ENCODE measurements at places on chromosomes 1 and 21. TPM values are rescaled to one million over a fixed set of nuclear protein-coding genes. Genes with fewer than 3 reads are reported as not detected.

GRCh38 chr1:45272913-45273371 lies 53.8 kb upstream of the HPDL start:
- peak; percentile 75 for ATAC-seq

Gene CASZ1
- total RNA-seq, result 22.8 TPM

Gene NBPF4
- 0.08 TPM for total RNA-seq

DNA sequence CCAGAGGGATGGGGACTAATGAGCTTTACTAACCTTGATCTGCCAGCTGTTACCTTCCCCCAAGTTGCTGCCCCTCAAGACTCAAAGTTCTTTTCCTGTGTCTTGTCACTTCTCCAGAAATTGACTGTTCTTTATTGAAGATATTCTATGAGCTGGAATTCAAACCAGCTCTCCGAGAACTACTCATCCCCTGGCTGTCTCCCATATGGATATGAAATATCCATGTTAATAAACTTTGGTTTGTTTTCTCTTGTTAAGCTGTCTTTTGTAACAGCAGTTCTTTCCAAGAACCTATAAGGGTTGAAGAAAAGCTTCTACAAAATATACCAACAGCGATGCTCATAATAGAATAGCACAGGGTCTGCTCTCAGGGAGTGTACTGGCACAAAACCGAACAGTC lies 77.0 kb downstream of the CAMK2N1 start:
- ATAC-seq, result no peak

DNA sequence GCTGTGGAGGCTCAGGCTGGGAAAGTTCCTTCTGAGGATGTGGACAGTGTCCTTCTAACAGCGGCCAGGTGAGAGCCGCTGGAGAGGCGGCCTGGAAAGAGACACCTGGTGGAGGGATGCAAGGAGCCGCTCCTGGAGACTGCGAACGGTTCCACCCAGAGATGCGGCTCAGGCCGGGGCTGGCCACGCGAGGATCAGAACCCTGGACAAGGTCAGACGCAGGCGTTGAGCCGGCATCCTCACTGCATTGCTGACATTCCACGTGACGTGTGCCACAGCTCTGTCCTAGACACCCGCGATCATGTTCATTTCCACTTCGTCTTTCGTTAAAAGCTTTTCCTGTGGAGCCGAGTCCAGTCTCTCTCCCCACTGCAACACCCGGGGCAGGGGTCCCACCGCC lies 28.8 kb downstream of the CFAP74 start:
- ATAC-seq, result no peak
